ENCODE measurements at places on chromosomes 13 and 19.
A peak's percentile ranks its signal among the peaks of the same experiment; 100 is the strongest.

GRCh38 chr13:29546662-29547061 is 48.8 kb downstream of the SLC7A1 start:
- DNase-seq, result no peak

- no peak for DNase-seq
Measured at GRCh38 chr13:99004978-99005377, 27.1 kb upstream of the DOCK9 start.

DNA sequence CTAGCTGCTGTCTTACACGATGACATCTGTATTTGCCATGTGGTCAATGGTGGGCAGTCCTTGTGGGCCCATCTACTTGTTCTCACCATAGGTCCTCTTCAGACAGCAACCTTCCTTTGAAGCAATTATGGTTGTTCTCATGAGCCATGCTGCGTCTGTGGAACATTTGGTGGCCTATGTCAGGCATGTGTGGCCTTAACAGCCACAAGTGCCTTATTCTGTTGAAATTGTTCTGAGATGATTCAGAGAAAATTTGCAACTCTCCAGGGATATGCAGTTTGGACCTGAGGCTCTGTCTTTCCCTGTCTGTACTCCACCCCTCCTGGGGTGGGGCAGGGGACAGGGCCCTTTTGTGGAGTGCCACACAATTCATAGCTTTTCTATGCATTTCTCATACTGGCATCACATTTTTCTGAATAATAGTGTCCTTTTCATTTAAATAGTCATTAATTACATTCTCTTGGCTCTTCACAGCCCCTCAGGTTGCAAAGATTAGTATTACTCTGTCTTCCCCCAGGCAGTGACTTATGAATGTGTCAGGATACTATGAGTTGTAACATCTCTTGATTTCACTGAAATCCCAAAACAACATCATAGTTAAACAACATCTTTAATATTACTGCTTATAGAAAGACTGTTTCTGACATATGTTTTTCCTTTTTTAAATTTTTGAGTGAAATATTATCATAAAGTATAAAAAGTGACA is 102.1 kb downstream of the ITGBL1 start:
- DNase-seq, result no peak

- DNase-seq, result no peak
Measured at GRCh38 chr19:4969772-4970531, 1.0 kb downstream of the KDM4B start.

- DNase-seq, result no peak
Measured at GRCh38 chr13:75537401-75538365, at the start of gene COMMD6. Gene COMMD6, minus strand, starts transcription at chr13:75537841. Its CDS starts 36 bp downstream, at chr13:75537805.

DNA sequence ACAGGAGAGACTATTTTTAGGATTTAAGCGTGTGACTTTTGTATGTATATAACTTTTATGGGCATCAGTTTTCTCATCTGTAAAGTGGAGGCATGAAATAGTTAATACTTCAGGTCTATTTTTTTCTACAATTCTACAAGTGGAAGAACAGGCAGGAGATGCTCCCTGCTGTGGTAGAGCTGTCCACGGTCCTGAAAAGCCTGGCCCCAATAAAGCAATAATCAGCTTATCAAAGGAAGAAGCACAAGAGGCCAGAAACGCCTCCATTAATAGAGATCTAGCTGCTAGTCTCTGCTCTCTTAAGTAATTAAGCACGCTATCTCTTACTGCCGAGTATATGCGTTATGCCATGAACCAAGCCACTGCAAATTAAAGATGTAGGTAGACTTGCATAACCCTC is 28.0 kb upstream of the WASF3 start:
- DNase-seq, result no peak

- DNase-seq, result no peak
Measured at GRCh38 chr13:38866649-38867048, 124.0 kb downstream of the STOML3 start.

DNA sequence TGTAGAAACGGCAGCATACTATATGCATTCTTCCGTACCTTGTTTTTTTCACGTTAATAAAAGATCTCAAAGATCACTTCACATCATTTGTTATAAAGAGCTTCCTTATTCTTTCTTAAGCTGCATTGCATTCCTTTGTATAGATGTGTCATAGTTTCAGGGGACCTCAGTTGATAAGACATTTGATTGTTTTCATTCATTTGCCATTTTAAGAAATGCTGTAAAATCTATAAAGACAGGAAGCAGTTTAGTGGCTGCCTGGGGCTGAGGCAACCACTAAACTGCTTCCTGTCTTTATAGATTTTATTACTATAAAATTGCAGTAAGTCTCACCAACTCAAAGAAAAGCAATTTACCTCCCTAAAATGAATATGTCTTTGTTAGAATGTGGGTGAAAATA is 59.4 kb downstream of the ZDHHC20 start:
- DNase-seq, result no peak

DNA sequence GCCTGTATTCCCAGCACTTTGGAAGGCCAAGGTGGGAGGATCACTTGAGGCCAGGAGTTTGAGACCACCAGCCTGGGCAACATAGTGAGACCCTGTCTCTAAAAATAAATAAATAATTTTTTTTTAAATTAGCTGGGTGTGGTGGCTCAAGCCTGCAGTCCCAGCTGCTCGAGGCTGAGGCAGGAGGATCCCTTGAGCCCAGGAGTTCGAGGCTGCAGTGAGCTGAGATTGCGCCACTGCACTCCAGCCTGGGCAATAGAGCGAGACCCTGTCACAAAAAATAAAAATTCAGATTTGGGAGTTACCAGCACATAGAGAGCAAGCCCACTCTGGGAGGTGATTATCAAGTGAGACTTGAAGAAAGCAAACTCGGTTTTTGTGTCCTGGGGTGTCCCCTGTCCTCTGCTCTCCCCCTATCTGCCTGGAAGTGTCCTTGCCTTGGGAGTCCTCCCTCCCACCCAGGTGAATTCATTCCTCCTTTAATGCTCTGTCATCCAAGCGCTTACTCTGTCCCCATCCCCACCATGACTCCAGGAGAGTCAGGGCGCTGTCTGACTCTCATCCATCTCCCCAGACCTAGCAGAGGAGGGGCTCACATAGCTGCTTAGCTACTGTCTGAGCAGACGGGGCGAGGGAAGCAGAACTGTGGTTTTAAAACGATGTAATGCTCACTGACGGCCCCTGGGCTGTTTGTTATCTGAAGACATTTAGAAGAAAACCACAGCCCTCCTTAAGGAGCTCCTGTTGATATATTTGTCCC is 146.8 kb downstream of the STK24 start:
- DNase-seq, result no peak

DNA sequence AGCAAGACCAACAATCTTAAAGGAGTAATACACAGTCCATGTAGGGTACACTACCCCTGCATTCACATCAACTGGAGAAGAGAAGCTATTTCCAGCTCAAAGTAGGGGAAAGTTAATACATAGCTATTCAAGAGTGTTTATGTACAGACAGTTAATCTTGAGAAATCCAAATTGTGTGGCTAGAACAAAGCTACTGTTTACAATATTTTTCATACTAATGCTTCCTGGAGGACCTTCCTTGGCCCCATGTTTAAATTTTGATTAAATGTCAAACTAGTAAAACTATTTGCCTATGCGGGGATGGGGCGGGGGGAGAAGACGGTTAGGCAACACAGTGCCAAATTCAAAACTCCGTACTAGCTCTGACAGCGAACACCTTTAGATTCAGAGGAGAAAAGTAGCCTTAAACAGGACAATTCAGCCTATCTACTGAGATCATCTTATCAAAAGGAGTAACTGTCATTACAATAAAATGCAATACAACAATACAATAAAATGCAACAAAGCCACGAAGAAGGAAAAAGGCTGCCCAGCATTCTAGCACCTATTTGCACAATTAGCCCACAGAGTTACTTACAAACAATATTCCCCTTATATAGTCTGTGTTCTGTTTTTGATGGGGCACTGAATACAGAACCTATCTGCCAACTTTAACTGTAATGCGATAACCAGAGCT is 29.1 kb downstream of the BRD4 start:
- DNase-seq, result no peak

- no peak for DNase-seq
Measured at GRCh38 chr19:39759457-39760184, 19.0 kb upstream of the LEUTX start.

- no peak for DNase-seq
Measured at GRCh38 chr19:1252221-1252820, 3.9 kb downstream of the MIDN start.

GRCh38 chr13:71758828-71759227 is 108.2 kb downstream of the DACH1 start:
- DNase-seq, result no peak

DNA sequence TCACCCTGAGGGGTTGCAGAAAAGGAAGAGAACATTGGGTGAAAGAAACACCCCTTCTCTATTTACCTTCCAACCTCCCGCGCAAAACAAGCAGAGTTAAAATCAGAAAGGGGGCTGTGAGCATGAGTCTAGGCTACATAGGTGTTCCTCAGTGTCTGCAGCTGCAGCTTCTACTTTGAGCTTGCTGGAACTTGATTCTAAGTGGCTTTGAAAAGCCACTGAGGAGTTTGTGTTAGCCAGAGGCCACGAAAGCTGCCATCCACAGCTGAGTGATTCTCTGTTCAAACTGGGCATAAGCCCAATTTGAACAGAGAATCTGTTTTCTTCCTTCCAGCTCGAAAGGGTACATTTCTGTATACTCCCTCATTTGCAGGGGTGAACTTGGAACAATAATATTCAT is 343.9 kb downstream of the PCDH9 start:
- DNase-seq, result peak; percentile 14

GRCh38 chr13:27504868-27505194 is 54.5 kb upstream of the MTIF3 start:
- DNase-seq, result peak; percentile 42

DNA sequence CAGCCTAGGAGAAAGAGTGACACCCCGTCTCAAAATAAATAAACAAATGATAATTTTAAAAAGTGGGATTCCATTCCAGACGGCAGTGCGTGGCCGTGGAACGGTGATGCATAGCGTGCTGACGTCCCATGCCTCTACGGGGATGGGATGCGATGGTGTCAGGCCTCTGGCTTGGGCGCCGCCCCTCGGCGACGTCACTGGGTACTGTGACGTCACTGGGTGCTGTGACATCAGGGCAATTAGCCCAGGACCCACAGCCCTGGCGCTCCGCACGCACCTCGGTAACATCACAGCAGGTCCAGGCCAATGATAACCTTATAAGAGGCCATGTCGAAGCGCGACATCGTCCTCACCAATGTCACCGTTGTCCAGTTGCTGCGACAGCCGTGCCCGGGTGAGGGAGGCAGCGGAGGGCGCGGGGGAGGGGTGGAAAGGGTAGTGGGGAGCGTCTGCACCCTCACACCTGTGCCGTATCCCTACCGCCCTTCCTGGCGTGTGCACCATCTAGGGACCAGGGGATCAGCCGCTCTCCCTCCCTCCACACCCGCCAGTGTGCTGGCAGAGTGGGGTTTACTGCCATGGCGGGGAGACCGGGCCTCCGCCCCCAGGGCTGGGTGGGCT is at the start of gene GAPDHS:
GAPDHS (plus strand) TSS at position 256 of the 621 bp plus-strand sequence; CDS start at position 328, 72 bp downstream.
- no peak for DNase-seq

DNA sequence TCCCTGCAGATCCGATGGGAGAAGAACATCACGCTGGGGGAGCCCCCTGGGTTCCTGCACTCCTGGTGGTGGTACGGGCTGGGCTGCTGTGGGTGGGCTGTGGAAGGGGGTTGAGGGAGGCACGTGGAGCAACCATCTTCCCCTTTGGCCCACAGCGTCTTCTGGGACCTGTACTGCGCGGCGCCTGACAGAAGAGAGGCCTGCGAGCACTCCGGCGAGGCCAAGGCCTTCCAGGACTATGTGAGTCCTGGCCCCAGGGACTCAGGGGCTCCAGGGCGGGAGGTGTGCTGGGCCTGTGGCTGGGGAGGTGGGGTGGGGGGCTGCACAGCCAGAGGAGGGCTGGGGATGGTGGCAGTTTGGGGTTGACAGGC is 8.5 kb downstream of the SSBP4 start:
- DNase-seq, result no peak

DNA sequence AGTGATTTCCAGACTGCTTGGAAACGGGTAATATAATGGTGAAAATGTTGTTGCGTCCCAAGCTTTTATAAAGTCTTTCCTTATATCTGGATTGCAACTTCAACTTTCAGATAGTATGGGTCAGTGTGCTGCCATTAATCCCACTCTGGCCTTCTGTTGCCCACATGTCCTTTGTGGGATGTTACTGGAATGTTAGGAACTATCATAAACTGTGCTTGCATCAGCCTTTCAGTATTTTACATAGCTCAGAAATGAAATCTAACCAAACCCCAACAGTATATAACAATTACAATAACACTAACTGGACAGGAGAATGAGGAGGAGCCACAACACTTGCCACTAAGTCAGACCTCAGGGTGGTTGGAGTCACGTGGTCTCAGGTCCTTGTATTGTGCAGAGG is 78.9 kb downstream of the LNX2 start:
- DNase-seq, result no peak

DNA sequence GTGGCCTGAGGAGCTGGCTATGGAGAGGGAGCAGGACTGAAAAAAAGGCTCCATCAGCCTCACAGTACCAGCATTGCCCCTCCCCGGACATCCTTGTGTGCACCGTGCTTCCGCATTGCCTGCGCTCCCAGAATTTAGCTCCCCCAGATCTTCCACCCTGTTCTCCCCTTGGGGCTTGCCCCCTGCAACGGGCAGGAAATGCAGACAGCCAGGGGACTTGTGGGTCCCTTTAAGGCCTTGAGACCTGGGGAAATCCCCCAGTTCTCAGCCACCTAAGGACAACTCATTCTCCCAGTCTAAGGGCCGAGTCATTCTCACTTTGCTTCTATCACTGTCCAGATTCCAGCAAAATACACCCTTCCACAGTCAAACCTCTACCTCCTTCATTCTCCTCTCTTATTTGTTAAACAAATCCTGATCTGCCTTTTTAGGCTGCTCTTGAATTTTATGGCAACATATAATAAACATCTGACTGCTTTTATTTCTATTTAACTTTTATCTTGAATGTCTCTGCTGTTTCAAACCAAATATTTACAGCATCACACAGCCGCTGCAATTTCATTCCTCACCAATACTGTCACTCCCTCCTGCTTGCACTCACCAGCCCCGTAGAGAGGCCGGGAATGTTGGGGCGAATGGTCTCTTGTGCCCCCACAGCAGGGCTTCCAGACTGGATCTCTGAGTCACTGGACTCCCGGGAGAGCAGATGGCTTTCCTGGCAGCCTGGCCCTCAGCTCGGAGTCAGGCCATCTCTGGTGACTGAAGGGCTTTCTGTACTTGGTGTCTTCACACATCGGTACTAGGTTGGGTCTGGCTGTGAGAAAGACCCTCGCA is 221.9 kb downstream of the TSHZ3 start:
- DNase-seq, result no peak
